D341Med (cell line): ENCODE measurements at places on chromosomes 1 and 21.
A peak's percentile ranks its signal among the peaks of the same experiment; 100 is the strongest.

DNA sequence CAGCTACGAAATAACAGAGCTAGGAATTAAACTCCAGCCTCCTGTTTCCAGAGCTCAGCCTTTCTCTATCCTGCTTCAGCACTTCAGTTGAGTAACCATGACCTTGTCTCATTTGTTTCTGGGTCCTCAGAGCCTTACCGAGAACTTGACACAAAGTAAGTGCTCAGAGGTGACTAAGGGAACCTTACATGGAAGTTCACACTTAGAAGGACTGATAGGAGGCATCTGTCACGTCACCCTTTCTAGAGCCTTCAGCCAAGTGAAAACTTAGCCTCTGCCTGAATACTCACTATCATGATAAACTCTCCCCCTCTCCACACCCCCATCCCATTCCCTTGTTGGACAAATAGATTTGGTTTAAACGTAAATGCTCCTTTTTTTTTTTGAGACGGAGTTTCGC, 9.8 kb upstream of the LUZP1 start:
- DNase-seq, result no peak

- peak; percentile 89 for DNase-seq
Observed at GRCh38 chr1:115828101-115829022, 12.6 kb downstream of the NHLH2 start.

GRCh38 chr1:198449261-198449660, 91.2 kb downstream of the ATP6V1G3 start:
- DNase-seq, result no peak

DNA sequence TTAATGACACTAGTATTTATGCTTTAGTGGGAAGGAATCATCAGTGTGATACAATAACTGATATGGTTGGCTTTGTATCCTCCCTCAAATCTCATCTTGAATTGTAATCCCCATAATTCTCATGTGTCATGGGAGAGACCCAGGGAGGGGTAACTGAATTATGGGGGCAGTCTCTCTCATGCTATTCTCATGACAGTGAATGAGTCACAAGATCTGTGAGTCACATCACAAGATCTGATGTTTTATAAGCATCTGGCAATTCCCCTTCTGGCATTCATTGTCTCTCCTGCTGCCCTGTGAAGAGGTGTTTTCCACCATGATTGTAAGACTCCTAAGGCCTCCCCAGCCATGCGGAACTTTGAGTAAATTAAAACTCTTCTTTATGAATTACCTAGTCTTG, 1760.3 kb downstream of the NCAM2 start:
- DNase-seq, result no peak

GRCh38 chr1:48222501-48223242, at the start of gene SLC5A9:
TSS of gene SLC5A9 (plus strand) at chr1:48222716. CDS start at chr1:48222737, 21 bp downstream.
- DNase-seq, result no peak

- DNase-seq, result peak; percentile 99
Observed at GRCh38 chr1:204828352-204828850, 42.3 kb upstream of the NFASC start.

GRCh38 chr21:25722631-25723030, 12.1 kb downstream of the ATP5PF start:
- DNase-seq, result no peak

- DNase-seq, result no peak
Observed at GRCh38 chr1:240602189-240602588, 9.8 kb downstream of the GREM2 start.

GRCh38 chr1:235450886-235451483, 53.3 kb downstream of the B3GALNT2 start:
- DNase-seq, result no peak

DNA sequence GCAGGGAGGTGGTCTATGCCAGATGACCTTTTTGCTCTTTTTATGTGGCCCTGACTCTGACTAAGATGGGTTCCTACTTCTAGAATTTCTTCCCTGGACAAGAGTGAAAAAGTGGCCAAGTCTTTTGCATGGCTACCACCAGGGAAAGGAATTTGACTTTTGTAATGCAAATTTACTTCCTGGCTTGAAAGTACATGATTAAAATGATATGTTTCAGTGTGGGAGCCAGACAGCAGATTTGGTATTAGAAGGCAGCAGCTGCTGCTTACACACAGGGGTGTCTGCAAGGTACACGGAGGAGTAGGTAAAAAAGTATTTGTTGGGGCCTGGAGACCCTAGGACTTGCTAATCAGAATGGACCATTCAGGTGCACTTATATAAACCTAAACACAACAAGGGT, 78.4 kb downstream of the KCND3 start:
- no peak for DNase-seq

DNA sequence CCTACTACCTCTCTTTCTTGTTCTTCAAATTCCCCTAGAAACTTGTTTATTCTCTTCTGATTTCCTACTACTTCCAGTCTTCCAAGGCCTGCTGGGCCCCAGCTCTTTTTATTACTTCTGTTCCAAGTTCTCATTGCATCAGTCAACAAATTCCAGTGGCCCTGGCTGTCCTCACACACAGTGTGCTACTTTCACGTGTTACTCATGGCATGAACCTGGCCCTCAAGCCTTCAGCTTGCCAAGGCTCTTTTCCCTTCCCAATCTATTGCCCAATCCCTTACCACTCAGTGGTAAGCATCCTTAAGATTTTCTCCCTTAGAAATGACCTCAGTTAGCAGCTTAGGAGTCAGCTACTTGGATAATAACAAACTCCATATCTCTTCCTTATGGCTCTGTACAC, 613.5 kb downstream of the LMO4 start:
- no peak for DNase-seq
